ENCODE measurements at places on chromosomes 13 and 19.

DNA sequence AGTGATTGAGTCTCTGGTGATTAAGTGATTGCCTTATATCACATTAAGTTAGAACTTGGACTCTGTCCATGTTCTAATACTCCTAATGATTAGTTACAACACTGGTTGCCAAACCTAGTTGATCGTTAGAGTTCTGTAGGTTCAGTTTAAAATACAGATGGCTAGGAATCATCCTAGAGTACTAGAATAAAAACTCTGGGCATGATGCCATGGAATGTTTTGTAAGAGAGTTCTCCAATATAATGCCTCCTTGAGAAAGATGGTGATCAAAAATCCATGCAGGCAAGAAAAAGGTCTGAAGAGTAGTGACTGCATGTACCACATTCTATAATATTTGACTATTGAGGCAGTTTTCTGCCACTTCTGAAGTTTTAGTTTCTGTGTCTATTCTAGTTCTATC lies 176.3 kb downstream of the GPC5 start:
- no peak for DNase-seq

GRCh38 chr13:97953376-97953970 lies at the start of gene IPO5:
IPO5 (plus strand) TSS chr13:97953675; CDS start chr13:97976697, 23,022 bp downstream.
- no peak for DNase-seq

- DNase-seq, result no peak
Measured at GRCh38 chr19:50978772-50979390, 4.8 kb downstream of the KLK7 start.

DNA sequence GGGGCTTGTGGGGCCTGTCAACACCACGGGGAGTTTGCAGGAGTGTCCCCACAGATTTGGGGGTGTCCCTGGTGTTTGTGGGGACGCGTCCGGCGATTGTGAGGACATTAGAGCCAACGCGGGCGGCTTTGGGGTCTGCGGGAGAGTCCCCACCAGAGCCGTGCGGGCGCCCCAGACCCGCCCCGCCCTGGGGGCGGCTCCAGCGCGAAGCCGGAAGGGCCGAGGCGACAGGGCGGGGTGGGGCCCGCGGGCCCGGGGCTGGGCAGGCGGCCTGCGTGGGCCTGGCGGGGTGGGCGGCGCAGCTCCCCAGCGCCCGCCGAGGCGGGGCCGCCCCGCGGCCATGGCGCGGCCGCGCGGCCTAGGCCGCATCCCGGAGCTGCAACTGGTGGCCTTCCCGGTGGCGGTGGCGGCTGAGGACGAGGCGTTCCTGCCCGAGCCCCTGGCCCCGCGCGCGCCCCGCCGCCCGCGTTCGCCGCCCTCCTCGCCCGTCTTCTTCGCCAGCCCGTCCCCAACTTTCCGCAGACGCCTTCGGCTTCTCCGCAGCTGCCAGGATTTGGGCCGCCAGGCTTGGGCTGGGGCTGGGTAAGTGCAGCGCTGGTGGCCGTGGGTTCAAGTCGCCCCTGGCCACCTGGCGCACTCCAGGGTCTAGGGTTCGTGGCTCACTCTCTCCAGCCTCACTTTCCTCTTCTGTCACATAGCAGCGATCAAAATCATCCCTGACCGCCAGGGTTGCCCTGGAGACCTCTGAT lies 10.3 kb downstream of the PDE4A start:
- DNase-seq, result no peak

DNA sequence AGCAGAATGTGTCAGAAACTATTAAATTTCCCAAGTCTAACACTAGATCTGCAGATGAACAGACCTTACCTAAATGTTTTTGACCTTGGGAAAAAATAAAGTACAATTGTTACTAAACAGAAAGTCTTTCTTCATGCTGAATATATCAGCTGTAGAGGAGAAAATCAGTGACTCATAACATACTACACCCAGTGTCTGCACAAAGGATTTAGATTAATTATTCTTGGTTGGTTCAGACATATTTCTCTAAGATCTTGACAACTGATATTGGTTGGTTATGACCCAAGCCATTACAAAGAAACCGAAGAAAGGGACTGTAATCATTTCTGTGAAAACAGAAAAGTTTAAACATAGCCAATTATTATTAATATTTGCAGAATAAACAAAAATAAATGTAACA lies 225.1 kb downstream of the HS6ST3 start:
- no peak for DNase-seq

GRCh38 chr13:39451860-39452301 lies 151.1 kb downstream of the LHFPL6 start:
- DNase-seq, result no peak

GRCh38 chr13:113625965-113626721 lies 31.9 kb downstream of the ATP4B start:
- peak; percentile 14 for DNase-seq
